Esophagus squamous epithelium (tissue), 5 donors: ENCODE measurements at places on chromosomes 3 and 15.

DNA sequence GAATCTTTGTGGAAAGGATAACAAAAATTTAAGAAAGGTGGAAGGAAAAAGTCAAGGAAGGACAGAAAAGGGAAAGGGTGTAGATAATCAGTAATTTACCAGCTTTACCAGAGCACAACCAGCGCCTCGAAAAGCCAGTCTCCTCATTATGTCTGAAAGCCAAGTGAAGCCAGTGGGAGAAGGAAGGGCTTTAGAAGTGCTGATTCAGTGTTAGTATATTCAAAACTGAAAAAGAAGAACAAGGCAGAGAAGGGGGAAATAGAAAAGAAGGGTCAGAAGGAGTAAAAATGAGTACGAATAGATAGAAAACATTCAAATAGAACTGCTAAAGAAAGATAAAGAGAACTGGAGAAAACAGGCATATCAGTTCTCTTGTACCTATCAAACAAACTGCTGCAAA is 4.1 kb downstream of the PBRM1 start:
- DNase-seq = no peak

- no peak for DNase-seq
Measured at GRCh38 chr3:107264888-107265287, 112.4 kb upstream of the CCDC54 start.

GRCh38 chr15:29087521-29088285 is 181.9 kb downstream of the NSMCE3 start:
- no peak for DNase-seq

DNA sequence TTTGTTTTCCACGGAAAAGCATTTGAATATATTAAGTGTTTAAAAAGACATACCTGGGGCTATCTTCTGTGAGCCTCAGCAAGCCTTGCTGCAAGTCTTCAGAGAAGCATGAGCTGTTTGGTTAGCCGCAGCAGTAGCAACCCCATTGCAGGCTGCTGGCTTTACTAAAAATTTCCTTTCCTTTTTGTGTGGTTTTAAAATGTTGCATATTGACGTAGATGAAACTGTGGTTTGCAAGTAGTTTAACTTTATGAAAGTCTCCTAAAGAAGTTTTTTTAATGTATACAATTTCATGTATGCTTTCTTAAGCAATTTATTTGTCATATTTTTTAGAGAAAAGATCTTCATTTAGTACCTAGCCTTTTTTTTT is at the start of gene GPR171:
TSS of gene GPR171 (minus strand) at position 166 of the 370 bp plus-strand sequence. CDS start 3,830 bp downstream, outside the sequence.
- no peak for DNase-seq

- DNase-seq = no peak
Measured at GRCh38 chr3:151024339-151024738, 51.8 kb upstream of the CLRN1 start.

GRCh38 chr15:82648257-82649103 is 1.3 kb upstream of the CPEB1 start:
- no peak for DNase-seq

GRCh38 chr15:93088200-93088980 is 621 bp downstream of the RGMA start:
- DNase-seq = no peak

- no peak for DNase-seq
Measured at GRCh38 chr3:98690876-98691275, 72.3 kb upstream of the ST3GAL6 start.

DNA sequence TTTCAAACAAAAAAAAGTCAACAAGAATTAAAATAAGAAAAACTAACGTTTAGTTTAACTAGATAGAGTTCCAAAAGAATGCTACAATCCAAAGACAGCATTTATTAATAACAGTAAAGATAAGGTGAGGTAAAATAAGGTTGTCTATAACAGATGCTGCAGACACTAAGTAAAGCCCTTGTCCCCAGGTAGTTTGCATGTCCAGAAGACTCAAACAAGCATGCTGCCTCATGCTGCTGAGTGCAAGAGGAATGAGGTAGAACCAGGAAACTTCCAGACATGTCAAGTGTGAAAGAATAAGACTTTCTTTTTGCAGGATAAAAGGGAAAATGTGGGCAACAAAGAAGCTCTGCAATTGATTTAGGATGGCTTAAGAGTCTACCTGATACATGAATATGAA is 439.2 kb downstream of the PLOD2 start:
- DNase-seq = no peak

DNA sequence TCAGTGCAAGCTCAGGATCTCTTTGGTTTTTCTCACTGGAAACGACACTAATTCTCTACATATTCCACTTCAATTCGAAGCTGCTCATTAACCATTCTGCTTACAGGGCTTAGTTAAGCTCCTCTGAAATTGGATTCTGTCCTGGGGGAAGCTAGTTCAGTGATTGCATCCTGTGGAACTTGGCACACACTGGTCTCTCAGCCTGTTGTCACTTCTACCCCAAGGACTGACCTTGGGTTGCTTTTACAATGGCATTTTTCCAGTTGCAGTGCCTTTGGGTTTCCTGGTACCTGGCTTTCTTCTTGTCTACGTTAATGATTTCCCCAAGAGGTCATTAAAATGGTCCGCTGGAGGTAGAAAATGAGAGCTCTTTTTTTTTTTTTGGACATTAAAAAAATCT is 33.3 kb upstream of the GABRB3 start:
- DNase-seq = no peak

DNA sequence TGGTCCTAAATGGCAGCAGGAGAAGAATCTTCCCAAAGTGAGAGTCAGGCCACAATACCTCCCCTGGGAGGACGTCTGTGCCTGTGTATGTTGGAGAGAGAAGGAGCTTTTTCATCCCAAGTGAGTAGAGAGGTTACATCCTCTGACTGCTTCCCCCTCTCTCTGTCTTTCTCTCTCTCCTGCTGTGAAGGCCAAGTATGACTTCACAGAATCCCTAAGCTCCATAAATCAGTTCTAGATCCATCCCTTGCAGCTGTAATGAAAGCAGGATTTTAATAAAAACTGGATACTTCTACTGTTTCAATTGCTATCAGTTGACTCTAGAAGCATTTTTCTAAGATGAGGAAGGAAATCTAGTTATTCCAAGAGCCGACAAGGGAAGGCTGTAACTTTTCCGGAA is 389.1 kb upstream of the PROK2 start:
- DNase-seq = no peak

DNA sequence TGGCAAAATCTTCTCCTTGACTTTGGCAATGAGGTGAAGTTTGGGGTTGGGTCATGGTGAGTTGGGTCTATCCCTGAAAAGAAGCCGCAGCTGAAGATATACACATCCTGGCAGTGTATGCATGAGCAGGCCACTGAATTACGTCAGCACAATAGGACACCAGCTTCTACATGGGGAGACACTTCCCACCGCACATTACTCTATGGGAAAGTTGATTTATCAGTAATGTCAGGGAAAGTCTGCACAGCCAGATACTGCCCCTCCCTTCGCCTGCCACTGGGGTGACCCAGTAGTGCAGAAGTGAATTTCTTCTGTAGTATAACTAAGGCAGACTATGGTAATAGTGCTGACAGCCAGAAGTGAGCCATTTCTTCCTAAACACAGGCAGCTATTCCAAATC is 245.0 kb downstream of the NTRK3 start:
- no peak for DNase-seq

GRCh38 chr3:64111872-64112271 is 88.6 kb upstream of the PSMD6 start:
- no peak for DNase-seq

GRCh38 chr3:158165730-158166129 is 55.8 kb downstream of the RSRC1 start:
- DNase-seq = no peak

DNA sequence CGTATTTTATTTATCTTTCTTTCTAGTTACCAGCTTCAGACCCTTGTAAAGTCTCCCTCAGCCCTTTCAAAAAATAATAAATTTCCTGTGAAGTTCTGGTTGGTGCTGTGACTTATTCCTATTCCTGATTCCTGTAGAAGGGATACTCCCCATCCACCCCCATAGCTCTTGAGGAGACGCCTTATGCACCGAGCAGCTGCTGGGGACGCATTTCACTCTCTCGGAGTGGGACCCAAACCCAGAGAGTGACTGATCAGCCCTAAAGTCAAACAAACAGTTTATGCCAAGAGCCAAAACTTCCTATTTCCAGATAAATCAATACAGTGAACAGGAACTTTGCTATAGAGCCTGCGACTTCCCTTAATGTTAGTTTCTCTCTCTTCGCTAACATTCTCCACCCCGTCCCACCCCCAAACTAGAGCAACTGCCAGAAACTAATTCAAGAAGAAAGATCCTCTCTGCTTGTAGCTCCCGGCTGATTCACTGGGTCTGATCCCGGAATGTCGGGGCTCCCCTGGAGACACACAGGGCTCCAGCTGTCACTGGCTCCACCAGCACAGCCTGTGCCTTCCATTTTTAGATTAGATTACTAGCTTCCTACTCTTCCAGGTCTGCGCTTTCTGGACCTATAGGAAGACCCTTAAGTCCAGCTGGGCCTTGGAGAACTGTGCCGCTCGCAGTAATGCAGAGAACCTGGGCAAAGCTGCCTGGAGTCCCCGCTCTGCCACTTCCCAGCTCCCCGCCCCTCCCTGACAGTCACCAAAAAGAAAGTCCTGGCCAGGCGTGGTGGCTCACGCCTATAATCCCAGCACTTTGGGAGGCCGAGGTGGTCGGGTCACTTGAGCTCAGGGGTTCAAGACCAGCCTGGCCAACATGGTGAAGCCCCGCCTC is 45.2 kb downstream of the KLHL25 start:
- DNase-seq = no peak

GRCh38 chr3:116614795-116615362 is 94.7 kb upstream of the TUSC7 start:
- DNase-seq = no peak

GRCh38 chr3:70550723-70551319 is 238.4 kb upstream of the MDFIC2 start:
- DNase-seq = no peak

- DNase-seq = no peak
Measured at GRCh38 chr3:94967196-94967595, 904.3 kb downstream of the NSUN3 start.

GRCh38 chr3:60289341-60290121 is 961.7 kb downstream of the FHIT start:
- no peak for DNase-seq

DNA sequence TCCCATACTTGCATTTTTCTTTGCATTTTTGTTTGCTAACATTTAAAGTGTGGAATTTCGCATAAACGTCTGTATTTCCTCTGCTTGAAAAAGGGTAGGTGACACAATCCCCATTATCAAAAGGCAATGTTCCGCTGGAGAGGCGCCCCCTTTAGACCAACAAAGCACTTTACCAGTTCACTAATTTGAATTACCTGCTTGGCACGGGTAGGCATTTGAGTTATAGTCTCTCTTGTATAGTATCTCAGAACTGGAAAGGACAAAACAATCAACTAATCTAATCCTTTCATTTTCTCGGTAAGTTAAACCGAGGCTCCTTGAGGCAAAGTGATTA is 775 bp upstream of the CCDC39 start:
- DNase-seq = no peak

DNA sequence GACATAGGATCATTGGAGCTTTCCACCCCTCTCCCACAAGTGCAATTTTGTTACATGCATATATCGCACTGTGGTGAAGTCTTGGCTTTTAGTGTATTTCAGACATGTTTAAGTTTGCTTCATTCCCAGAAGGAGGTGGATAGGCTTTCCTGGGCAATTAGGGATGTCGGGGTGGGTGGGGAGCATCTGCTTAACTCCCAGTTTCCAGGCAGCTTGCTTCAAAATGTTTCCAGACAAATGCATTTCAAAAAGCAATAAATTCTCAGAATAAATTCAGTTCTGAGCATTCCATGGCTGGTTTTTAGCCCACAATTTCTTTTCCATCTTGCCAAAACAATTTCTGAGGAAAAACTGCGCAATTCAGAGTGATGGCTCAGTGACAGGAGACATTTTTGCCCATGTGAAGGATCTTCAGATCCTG is 227.7 kb upstream of the ZPLD1 start:
- no peak for DNase-seq

- no peak for DNase-seq
Measured at GRCh38 chr15:67578020-67578600, 35.6 kb downstream of the MAP2K5 start.

DNA sequence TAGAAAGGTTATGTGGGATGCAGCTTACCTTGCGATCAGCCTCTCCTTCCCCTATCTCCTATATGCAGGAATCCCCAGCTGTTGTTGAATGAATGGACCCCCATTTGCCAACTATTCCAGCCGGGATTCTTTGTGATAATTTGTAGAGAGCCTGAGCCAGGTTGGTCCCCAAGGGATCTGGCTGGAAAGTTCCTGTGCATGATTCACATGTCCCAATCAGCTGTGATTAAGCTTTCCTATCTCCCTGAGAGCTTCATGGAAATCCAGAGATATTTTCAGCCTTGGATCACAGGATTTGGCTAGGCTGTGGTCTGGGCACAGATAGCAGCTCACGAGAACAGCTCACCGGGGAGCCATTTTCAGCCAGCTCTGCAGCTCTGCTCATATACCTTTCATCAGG is 76.7 kb downstream of the ARNT2 start:
- DNase-seq = no peak

DNA sequence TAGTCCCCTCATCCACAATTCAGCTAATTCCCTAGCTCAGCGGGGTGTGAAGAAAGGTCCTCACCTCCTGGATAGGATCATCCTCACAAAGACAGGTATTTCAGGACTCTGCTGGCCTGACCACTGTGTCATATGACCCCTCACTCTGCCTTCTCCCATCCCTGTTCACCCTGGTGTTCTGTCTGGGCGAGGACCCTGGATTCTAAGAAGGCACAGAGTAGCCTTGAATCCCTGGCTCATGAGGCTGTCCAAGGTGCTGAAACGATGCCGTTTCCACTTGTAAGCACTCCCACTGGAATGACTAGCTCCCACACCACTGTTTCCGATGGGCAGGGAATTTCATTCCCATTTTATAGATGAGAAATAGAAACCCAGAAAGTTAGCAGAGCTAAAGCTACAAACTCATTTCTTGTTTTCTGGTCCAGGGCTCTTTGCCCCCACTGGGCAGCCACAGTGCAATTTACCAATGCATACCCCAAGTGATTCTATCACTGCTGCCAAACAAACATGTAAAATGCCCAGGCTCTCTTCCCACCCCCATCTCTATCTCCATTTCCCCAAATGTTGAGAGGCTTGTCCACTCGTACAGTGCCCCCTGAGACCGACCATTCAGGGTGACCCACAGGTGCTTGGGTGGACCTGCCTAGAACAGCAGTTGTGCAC is 83.2 kb downstream of the RAB11A start:
- DNase-seq = no peak

- DNase-seq = no peak
Measured at GRCh38 chr15:35014241-35014640, 26.2 kb upstream of the ZNF770 start.

DNA sequence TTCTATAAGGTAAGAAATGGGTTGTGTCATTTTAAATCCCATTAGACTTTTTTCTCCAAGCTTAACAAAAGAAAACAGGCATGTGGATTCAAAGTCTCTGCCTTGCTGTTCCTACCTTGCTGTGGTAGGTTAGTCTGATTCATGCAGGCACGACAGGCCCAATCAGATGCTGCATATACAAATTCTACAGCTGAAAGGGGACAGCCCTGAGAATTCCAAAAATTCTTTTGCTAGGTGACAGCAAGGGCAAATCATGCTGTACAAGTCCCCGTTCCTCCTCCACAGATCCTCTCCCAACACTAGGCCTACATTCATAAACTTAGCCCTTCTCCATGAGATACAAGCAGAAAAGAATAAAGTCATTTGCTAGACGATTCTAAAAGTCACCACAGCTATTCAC is 161.2 kb upstream of the THBS1 start:
- DNase-seq = no peak
